Activated CD4-positive, alpha-beta T cell treated with anti-CD3 and anti-CD28 coated beads, Interleukin-2, amount 50 U/mL, for 24 hours (primary cell): ENCODE measurements at places on chromosomes 11 and 22.

- no peak for DNase-seq
Observed at GRCh38 chr11:108961095-108961494, 296.2 kb downstream of the DDX10 start.

DNA sequence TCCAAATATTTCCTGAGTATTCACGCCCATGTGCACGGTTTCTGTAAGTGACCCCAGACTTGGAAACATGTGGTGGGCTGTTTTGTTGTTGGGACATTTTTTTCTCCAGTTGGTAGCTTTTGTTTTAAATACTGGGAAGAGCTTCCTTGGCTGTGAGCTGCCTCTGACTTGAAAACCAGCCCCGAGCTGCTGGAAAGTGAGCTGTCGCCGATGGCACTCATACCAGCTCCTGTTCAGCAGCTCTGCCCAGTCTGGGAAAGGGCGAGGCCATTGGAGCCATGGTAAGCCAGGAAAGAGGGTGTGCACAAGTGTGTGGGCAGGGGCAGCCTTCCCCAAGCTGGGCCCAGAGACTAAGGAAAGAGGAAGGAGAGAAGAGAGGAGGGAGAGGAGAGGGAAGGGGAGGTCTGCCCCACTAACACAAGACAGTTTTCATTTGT is 3.2 kb upstream of the FLI1 start:
- DNase-seq, result no peak

- DNase-seq, result no peak
Observed at GRCh38 chr22:19740586-19740985, 17.2 kb downstream of the GP1BB start.

DNA sequence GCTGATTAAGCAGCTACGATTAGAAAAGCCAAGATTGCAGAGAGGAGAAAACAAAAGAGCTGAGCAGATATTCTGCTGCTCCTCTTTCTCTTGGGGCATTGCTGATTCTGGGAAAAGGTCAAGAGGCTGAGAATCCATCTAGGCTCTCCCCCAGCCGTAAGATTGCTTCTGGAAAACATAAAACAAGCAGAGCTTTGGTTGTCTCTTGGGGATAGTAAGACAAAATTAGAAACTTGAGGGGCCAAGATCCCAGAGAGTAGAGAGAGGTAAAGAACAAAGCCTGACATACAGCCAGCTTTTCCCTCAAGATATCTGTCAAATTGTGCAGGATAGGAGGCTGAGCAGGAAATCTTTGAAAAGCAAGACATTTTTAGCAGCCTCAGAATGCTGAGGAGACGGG is 158.2 kb downstream of the TTC28 start:
- no peak for DNase-seq

GRCh38 chr22:29336751-29337490 is 21.4 kb upstream of the RASL10A start:
- DNase-seq, result no peak

- DNase-seq, result no peak
Observed at GRCh38 chr11:112858289-112859023, 102.8 kb upstream of the NCAM1 start.

GRCh38 chr22:32693102-32693501 is 108.4 kb upstream of the TIMP3 start:
- no peak for DNase-seq

GRCh38 chr11:67268962-67269268 is 2.6 kb downstream of the GRK2 start:
- DNase-seq, result no peak

DNA sequence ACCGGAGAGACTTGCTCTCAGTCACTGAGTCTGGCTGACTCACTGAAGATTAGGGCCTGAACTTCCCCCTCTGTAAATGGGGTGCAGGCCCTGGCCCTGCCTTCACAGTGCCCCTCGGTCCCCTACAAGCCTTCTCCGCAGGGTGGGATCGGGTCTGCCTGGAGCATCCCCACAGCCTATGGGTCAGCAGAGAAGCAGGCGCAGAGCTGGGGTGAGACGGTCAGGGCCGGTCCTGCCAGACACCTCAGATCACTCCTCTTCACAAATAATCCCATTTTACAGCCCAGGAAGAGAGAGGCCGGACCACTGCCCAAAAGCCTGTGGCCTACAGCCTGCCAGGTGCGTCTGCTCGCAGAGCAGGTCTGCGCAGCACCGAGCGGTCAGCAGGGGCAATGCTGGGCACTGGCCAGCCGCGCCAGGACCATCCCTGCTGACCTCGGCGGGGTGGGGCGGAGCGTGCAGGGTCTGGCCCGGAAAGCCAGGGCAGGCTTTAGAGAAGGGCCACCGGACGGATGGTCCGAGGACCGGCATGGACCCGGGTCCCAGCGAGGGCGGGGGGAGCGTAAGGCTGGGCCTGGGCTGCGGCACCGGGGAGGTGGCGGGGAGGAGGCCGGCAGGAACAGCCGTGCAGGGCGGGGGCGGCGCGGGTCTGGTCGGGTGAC is 522 bp upstream of the SEPTIN5 start:
- DNase-seq, result no peak

DNA sequence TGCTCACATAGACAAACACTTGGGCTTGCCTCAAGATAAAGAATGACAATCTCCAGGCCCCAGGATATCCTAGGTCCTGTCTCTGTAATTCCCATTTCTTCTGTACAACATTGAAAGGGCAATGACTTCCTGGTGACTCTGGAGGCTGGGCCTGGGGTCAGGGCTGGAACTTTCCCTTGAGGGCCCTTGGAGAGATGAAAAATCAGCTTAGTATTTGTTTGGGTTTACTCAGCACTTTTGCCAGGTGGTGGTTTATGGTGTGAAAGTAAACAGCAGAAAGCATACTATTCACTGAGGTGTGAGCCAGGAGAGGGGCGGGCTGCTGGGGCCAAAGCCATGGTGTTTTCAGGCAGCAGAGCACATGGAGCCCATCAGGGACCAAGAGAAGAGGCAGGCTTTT is 214.7 kb upstream of the NARS2 start:
- no peak for DNase-seq

DNA sequence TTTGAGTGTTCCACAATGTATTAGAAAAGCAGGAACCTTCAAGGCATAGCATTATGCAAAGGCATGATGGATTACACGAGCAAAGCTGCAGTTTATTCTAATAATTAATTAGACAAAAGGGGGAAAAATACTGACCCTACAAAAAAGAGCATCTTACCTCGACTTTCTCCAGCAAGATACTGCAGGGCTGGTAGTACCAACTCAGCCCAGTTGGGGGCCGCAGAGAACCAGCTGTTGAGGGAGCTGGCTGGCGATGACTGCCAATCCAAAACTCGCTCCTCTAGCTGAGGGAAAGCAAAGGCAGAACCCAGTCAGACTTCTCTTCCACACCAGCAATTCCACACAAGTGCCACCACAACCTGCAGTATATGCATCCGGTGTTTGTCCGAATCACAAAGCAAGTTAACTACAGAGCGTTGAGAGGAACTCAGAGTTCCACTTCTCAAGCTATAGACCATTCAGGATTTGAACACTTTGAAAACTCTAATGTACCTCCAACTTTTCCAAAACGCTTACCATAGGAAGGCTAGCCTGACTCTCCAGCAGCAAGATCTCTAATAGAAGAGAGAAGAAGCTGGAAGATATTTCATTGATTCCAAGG is 13.7 kb downstream of the NFRKB start:
- DNase-seq, result peak; percentile 20

GRCh38 chr22:45469281-45470073 is 33.2 kb upstream of the FBLN1 start:
- DNase-seq, result no peak

DNA sequence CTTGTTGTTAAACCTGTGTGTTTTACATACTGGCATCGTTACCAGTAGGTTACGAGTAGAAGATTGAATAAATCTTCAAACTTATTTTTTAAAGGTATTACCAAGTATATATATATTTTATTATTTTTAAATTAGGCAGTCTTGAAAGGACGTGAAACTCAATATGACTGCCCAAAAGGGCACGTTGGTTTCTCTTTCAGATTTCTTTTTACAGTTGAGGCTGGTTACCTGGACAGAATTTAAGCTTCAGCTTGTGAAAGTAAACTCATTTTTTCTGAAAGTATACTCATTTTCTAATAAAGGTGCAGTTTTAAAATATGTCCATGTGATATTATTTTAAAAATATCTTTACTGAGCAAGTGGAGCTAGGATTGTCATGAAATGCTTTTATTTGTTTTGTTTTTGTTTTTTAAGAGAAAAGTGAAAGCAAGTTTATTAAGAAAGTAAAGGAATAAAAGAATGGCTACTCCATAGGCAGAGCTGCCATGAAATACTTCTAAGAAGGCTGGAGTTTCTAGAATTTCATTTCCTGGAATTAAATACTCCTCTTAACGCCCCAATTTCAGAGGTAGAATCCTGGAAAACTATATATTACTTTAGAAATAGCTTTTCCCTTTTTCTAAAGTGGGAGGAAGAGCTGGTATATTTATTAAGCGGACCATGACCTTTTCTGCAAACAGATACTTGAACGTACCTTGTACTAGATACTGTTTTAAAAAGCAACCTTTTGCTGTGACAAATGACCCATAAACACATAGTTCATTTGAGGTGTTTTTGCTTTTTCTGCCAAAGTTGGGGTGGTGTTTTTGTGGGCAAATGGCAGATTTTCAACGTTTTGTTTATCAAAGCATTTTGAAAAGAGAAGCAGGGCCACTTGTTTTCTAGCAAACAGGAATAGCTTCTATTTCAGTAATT is 1.9 kb downstream of the FBXO7 start:
- DNase-seq, result no peak

- no peak for DNase-seq
Observed at GRCh38 chr11:8838248-8838647, 72.7 kb upstream of the AKIP1 start.

- DNase-seq, result no peak
Observed at GRCh38 chr22:37740455-37741311, 43.8 kb downstream of the TRIOBP start.

- no peak for DNase-seq
Observed at GRCh38 chr11:67345920-67346819, 7.2 kb downstream of the POLD4 start.

DNA sequence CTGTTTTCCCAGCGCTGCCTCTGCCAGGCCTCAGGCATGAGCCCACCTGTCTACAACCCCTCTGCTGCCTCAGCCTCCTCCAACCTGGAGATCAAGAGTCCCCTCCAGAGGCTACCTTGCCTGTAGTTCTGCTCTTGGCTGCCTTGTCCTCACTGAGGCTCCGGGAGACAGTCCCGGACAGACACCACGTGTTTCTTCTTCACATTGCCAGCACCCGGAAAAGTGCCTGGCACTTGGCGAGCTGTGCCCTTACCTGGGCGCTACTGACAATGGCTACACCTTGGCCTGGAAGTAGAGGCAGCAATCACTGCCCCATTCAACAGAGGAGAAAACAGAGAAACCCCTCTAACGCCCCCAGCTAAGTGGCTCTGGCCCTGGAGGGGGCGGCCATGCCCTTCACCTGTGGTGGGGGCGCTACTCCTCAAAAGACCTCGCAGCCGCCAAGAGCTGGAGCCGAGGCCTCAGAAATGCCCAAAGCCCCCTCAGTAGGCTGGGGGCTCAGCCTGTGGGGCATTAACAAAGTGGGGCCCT is 3.0 kb upstream of the NAP1L4 start:
- no peak for DNase-seq

- no peak for DNase-seq
Observed at GRCh38 chr11:15810525-15810924, 545.8 kb downstream of the SOX6 start.

GRCh38 chr11:60786811-60787567 is 1.9 kb downstream of the MS4A10 start:
- no peak for DNase-seq

GRCh38 chr11:117462183-117462863 is 134.7 kb downstream of the CEP164 start:
- DNase-seq, result no peak

GRCh38 chr22:49179886-49180682 is 647.6 kb downstream of the BRD1 start:
- DNase-seq, result no peak
